ENCODE measurements at places on chromosomes 3 and 15.
A peak's percentile ranks its signal among the peaks of the same experiment; 100 is the strongest.

DNA sequence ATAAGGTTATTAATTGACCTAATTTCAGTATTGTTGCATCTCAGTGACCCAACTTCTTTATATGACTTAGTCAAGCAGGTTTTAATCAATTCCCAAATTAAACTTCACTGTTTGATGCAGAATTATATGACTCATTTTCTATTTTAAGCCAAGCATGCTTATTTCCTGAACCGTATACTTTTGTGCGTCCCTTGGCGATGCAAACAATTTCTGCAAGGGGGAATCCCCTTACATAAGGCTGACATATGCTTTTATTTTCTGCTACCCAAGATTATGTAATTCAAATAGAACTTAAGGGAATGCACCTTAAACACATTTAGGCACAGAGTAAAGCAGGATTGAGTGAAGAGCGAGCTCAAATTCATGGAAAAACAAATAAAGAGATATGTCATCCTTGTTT, 303.9 kb downstream of the PDCD6IP start:
- DNase-seq = no peak

- no peak for DNase-seq
These were observed 204.0 kb upstream of the WNT5A start for GRCh38 chr3:55691141-55691540.

GRCh38 chr3:39185959-39186691, 6.3 kb downstream of the XIRP1 start:
- no peak for DNase-seq

DNA sequence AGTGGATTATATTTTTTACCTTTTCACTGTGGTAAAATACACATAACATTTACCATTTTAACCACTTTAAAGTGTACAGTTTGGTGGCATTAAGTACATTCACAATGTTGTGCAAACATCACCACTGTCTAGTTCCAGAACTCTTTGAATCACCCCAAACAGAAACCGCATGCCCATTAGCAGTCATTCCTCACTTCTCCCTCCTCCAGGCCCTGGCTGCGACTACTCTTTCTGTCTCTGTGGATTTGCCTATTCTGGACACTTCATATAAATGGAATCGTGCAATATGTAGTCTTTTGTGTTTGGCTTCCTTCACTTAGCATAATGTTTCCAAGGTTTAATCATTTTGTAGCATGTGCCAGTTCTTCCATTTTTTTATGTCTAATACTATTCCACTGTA, 409.8 kb downstream of the NTRK3 start:
- DNase-seq = no peak

GRCh38 chr3:101879102-101879501, 29.8 kb downstream of the NFKBIZ start:
- no peak for DNase-seq

GRCh38 chr15:88337993-88338392, 81.5 kb upstream of the NTRK3 start:
- no peak for DNase-seq

DNA sequence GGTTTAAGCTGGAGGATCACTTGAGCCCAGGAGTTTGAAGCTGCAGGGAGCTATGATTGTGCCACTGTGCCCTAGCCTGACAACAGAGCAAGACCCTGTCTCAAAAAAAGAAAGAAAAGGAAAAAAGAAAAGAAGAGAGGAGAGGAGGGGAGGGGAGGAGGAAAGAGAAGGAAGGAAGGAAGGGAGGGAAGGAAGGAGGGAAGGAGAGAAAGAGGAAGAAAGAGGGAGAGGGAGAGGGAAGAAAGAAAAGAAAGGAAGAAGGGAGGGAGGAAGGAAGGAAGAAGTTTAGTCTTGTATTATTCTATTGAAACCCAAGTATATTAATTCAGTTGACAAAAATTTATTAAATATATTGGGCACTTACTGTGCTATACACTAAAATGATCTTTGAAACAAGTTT, 11.5 kb downstream of the GOLM2 start:
- no peak for DNase-seq

- no peak for DNase-seq
These were observed 449.4 kb upstream of the PPP2R3A start for GRCh38 chr3:135516143-135516542.

- DNase-seq = no peak
These were observed 14.3 kb downstream of the IGDCC4 start for GRCh38 chr15:65408324-65409035.

GRCh38 chr15:60669351-60669750, 190.4 kb upstream of the ICE2 start:
- no peak for DNase-seq

DNA sequence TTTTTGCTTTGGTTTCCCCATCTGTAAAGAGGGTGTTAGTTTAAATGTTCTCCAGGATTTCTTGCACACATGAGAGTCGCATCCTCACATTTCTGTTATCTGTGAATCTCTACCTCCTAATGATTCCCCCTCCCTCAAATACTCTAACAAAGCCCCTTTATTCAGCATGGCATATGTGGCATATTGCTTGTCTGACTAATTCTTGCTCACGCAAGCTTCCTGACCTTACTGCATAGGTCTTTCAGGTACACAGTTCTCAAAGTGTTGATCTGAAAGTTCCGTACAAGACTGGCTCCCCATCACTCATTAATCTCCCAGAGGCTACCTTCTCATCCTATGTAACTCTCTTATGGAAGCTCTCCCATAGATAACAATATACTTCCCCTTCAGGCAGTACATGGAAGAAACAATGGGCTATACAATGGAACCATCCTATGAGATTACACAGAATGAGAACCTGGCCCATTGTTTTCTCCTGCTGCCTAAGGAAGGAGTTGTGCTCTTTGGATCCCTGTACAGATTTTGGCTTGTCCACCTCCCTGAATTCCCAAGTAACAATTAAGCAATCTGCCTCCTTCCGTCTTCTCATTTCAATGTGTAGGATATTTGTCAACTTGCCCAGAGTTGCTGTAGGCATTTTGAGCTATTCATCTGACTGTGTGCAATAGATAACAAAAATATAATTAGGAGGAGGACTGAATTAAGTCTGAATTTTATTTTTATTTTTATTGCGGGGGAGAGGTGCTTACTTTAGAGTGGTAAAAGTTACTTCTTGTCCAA, 51.0 kb downstream of the PPARG start:
- no peak for DNase-seq

GRCh38 chr15:70142322-70143191, 44.8 kb upstream of the TLE3 start:
- DNase-seq = peak; percentile 28
